ENCODE measurements at places on chromosomes 1 and 21. TPM values are rescaled to one million over a fixed set of nuclear protein-coding genes. Genes with fewer than 3 reads are reported as not detected.

Gene IQCC
- total RNA-seq = 2.9 TPM

Gene AADACL4
- not detected for total RNA-seq

Gene SUSD4
- 1.2 TPM for total RNA-seq

Gene SLC9C2
- total RNA-seq = not detected

Gene MSH4
- total RNA-seq = not detected

Gene C1orf141
- not detected for total RNA-seq

Gene PEX19
- total RNA-seq = 42.1 TPM

Gene ERVH48-1
- not detected for total RNA-seq

Gene S100A7A
- total RNA-seq = not detected

Gene PROX1
- not detected for total RNA-seq

Gene FCRL6
- not detected for total RNA-seq

Gene TMEM39B
- 4.9 TPM for total RNA-seq

Gene AGMAT
- total RNA-seq = 2.1 TPM

Gene B4GALT3
- 33.1 TPM for total RNA-seq

Gene CZIB
- 79.4 TPM for total RNA-seq

Gene CRP
- total RNA-seq = not detected

Gene LHX8
- not detected for total RNA-seq

Gene RAB25
- not detected for total RNA-seq

Gene TMPRSS3
- not detected for total RNA-seq

Gene BGLAP
- not detected for total RNA-seq

Gene FAM89A
- 5.1 TPM for total RNA-seq

Gene FAM167B
- total RNA-seq = 0.30 TPM

Gene KLHDC9
- total RNA-seq = 2.9 TPM

Gene AIM2
- not detected for total RNA-seq

Gene AKNAD1
- total RNA-seq = not detected

Gene ATXN7L2
- 5.2 TPM for total RNA-seq

Gene LCE1A
- total RNA-seq = not detected

Gene SGIP1
- total RNA-seq = 4.9 TPM

Gene CLDN17
- not detected for total RNA-seq

Gene CNTN2
- not detected for total RNA-seq

Gene S100A14
- total RNA-seq = not detected

Gene CHD1L
- 25.4 TPM for total RNA-seq

Gene WDR64
- not detected for total RNA-seq

Gene HTR1D
- total RNA-seq = not detected

Gene PAX7
- total RNA-seq = not detected

Gene RNU1-2
- total RNA-seq = not detected

Gene C4BPB
- total RNA-seq = not detected

Gene PKLR
- total RNA-seq = not detected

Gene DENND2C
- 0.84 TPM for total RNA-seq

Gene CD34
- total RNA-seq = not detected

Gene ADAMTS1
- 13.5 TPM for total RNA-seq

Gene ALPL
- total RNA-seq = 7.2 TPM

Gene RBP7
- not detected for total RNA-seq

Gene DEPDC1
- 27.2 TPM for total RNA-seq

Gene ST3GAL3
- 19.6 TPM for total RNA-seq
